BE2C (cell line): ENCODE measurements at places on chromosomes 5 and 9.
A peak's percentile ranks its signal among the peaks of the same experiment; 100 is the strongest.

GRCh38 chr9:100350188-100350587, 2.6 kb downstream of the TEX10 start:
- DNase-seq, result no peak

GRCh38 chr5:141001446-141001843, 35.2 kb downstream of the PCDHAC2 start:
- DNase-seq, result peak; percentile 46

GRCh38 chr5:125026867-125027731, 280.7 kb upstream of the ZNF608 start:
- DNase-seq, result no peak

- DNase-seq, result no peak
Observed at GRCh38 chr5:112878760-112879159, 17.7 kb downstream of the SRP19 start.

DNA sequence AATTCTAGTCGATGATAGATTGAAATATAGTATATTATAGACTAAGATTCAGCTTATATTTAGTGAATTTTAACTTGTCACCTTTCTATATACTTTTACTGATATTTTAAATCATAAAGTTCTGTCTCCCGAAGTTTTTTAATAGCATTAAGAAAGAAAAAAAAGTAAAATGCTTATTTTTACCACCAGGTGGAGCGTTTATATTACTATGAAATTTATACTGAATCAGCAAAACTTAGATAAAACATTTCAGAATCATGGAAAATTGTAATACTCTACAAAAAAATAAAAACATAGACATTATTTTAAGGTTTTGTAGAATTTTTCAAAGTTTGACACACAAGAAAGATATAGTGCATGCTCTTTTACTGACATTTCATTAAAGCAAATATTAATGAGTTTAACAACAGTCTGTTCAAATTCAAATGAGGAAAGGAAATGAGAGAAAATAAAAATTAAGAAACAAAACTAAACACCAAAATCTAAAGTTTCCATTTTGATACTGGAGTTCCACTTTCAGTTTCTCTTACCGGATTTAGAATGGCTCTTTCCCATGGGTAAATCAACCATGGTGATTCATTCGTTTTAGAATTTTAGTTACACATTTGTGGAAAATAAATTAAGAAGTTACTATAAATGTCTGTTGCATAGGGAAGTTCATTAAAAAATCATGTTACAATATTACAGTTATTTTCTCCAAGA, 1035.3 kb downstream of the CDH12 start:
- DNase-seq, result no peak

GRCh38 chr5:139650031-139650688, 2.0 kb downstream of the CXXC5 start:
- DNase-seq, result peak; percentile 72

DNA sequence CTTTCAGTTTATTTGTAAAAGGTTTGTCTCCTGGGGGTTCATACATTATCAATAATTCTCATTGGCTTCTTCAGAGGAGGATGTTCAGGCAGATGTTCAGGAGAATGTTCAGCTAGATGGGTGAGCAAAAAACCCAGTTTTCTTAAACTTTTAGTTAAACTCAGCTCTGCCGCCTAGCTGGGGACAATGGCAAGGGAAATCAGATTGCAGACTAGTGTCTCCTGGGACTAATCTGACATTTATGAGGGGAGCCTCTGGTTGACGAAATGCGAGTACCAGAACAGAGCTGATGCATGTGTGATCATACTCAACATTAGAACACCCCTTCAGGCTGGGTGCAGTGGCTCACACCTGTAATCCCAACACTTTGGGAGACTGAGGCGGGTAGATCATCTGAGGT, 314.4 kb downstream of the ARL15 start:
- DNase-seq, result no peak

- DNase-seq, result no peak
Observed at GRCh38 chr5:68540798-68541590, 325.4 kb downstream of the PIK3R1 start.

DNA sequence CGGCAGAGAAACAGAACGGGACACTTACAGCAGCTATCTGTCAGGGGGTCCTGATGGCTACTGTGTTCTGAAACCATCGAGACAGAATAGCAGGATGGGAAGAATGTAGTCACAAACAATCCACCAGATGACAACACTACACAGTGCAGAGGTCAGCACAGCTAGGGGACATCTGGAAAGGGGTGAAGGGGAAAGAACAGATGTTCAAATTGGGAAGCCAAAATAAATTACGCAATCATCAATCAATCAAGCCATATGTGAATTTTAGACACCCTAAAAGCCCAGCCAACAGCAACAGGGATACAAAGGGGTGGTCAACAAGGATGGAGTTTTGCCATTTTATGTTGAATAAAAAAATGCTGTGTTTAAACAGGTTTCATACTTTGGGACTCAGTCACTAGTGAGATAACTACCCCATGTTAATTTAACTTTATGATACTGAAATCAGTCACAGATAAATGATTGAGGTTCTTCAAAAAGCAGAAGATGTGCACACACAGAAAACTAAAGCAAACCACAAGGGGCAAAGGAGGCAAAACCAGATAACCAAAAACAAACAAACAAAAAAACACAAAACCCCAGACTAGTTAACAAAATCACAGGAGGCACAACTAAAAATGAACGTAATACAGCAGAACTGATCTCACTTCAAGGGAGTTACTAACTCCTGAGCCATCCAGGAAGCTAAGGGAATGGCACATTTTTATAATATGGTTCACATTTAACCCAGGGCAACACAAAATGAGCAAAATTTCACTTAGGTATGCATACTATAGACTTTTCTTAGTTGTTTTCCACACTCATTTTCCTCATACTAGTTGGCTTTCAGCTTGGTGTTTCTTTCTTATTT, 65.9 kb downstream of the HABP4 start:
- DNase-seq, result no peak

DNA sequence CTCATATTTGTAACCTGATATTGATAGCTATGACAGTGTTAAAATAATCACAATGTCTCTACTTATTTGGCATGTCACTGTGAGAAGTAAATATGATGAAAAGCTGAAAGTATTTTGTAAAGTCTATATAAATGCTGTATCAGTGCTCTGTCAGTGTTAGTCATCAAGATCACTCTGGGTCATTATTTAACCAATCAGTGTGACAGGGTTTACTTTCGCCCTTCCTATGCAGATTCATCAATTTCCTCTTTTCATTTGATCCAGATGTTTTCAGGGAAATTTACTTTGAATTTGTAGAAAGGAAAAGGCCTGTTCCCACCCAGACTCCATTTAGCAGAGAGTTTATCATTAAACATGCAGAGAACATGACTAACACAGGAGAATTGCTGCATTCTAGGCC, 9.9 kb upstream of the PCSK5 start:
- DNase-seq, result no peak

DNA sequence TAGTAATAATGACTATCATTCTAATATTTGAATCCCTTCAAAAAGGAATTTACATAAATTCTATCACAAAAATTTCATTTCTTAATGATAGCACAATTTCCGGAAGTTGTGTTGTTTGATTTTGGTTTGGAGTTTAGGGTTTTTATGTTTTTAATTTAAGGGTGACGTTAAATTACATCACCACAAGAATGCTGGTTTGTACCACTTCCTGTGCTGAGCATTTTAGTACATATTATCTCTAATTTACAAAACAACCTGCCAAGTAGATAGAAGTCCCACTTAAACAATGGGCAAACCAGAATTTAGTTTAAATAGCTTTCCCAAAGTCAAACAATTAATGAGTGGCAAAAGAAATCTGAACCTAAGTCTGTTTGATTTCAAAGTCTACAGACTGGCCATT, 63.4 kb downstream of the DENND1A start:
- no peak for DNase-seq

DNA sequence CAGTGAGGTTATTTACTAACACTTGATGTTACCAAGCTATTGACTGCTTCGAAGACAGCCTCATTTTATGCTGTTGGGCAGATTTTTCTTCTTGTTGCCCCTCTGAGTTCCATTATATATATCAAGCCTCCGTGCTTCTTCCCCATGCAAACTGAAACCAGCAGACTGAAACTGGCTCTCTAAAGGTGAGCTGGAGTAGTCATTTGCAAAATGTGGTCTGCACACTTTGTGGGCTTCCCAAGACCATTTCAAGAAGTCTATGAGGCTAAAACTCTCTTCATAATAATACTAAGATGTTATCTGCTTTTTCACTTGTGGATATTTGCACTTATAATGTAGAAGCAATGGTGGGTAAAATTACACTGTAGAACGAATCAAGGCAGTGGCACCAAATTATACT, 13.9 kb downstream of the SLC36A1 start:
- DNase-seq, result no peak

DNA sequence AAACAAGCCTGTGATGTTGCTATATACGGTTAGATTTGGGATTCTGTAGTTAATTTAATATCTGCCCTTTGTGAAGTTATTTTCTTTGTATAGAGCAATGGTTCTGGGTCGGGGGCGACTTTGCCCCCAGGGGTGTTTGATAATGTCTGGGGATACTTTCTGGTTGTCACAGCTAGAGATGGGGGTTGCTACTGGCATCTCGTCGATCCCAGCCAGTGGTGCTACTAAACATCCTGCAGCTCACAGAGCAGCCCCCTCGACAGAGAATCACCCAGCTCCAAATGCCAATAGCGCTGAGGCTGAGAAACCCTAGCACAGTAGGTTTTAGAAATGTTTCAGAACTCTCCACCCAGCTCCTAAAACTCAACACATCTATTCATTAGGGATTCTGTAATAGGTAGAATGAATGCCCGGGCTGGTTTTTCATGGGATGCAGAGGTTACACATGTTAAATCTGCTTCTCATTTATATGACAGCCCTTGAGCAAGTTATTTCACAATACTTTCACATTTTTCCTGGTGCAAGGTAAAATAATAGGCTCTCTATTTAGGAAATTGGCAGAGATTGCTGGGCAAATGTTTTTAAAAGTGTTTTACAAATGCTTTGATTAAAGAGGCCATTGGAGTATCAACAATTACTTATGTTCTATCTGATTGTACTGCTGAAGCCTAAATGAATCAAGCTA, 75.2 kb upstream of the CTSL start:
- no peak for DNase-seq

GRCh38 chr5:170265522-170265921, 32.1 kb downstream of the LCP2 start:
- DNase-seq, result no peak

DNA sequence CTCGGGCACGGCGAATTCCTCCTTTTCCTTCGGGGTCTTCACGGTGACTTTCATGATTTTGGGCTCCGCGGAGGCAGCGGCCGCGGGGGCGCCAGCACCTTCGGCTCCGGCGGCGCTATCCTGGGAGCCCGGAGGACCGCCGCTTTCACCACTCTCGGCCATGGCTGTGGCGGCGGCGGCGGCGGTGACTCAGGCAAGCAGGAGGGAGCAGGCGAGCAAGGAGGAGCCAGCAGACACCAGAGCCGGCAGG, 315 bp downstream of the UBQLN1 start:
- peak; percentile 78 for DNase-seq

DNA sequence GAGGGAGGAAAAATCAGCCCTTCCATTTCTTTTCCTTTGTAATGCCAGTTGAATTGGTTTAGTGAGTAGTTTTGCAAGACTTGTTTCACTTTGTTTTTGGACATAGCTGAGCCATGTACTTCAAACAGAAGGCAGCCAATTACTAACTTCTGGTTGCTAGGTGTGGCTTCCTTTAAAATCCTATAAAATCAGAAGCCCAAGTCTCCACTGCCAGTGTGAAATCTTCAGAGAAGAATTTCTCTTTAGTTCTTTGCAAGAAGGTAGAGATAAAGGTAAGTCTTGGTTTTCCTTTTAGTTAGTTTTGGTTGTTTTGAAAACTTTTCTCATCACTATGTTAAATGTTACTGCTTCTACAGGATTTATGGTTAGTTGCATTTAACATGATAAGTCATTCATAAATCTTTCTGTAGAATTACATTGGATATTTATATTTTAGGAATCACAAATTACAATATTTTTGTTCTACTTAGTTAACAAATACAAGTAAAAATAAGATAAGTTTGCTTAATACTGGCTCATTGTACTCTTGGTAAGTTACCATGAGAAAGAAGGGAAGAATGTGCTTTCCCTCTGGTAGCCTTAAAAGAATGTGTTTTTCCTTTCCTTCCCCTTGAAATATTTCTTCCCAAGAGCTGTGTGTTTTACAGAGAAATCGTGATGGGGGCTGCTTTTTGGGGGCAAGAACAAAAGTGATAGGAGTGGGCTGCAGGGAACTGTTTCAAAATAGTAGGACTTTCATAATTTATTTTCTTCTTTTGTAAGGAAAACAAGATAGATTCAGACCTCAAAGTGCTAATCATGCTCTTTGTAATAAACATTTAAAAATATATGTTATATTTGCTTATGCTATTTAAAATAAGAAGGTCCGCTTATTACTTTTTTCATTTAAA, at the start of gene ANXA1:
ANXA1 (plus strand) TSS at position 213 of the 890 bp plus-strand sequence. CDS start 6,671 bp downstream, outside the sequence.
- no peak for DNase-seq
